CD8-positive, alpha-beta memory T cell (primary cell): ENCODE measurements at places on chromosomes 5 and 9. TPM values are rescaled to one million over a fixed set of nuclear protein-coding genes. Genes with fewer than 3 reads are reported as not detected.

- DNase-seq, result peak; percentile 65
- H3K4me3 ChIP-seq, result no peak overlapping the region
- no peak overlapping the region for H3K27ac ChIP-seq
Observed at GRCh38 chr5:151115272-151115905, 34.6 kb upstream of the TNIP1 start.

DNA sequence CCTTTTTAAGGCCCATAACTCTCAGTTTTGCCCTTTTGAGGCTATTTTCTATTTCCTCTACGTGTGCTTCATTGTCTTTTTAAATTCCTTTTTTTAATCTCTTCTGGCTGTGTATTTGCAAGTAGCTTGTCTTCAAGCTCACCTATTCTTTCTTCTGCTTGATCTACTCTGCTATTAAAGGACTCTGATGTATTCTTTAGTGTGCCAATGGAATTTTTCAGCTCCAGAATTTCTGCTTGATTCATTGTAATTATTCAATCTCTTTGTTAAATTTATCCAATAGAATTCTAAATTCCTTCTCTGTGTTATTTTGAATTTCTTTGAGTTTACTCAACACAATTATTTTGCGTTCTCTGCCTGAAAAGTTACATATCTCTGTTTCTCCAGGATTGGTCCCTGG lies 178.7 kb downstream of the FAM170A start:
- H3K4me1 ChIP-seq, result no peaks in the 10 kb centered on the region
- H3K4me3 ChIP-seq, result no peak overlapping the region
- no peaks in the 10 kb centered on the region for H3K36me3 ChIP-seq
- DNase-seq, result no peak
- no peak overlapping the region for H3K27ac ChIP-seq

DNA sequence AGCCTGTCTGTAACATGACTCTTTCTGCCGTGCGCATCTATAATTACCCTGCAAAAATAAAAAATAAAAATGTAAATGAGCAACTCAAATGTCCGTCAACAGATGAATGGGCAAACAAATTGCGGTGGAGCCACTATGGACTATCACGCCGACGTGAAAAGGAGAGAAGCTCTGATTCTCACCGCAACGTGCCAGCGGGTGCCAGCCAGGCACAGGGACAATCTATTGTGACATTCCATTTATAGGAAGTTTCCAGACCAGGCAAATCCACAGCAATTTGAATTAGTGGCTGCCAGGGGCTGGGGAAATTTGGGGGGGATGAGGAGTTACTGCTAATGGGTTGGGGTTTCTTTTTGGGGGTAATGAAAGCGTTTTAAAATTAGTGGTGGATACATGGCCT lies 96.8 kb downstream of the VAV2 start:
- H3K4me1 ChIP-seq, result no peaks in the 10 kb centered on the region
- no peak for DNase-seq
- no peak overlapping the region for H3K27ac ChIP-seq
- H3K27me3 ChIP-seq, result no peaks in the 10 kb centered on the region
- no peaks in the 10 kb centered on the region for H3K36me3 ChIP-seq
- H3K4me3 ChIP-seq, result no peak overlapping the region

DNA sequence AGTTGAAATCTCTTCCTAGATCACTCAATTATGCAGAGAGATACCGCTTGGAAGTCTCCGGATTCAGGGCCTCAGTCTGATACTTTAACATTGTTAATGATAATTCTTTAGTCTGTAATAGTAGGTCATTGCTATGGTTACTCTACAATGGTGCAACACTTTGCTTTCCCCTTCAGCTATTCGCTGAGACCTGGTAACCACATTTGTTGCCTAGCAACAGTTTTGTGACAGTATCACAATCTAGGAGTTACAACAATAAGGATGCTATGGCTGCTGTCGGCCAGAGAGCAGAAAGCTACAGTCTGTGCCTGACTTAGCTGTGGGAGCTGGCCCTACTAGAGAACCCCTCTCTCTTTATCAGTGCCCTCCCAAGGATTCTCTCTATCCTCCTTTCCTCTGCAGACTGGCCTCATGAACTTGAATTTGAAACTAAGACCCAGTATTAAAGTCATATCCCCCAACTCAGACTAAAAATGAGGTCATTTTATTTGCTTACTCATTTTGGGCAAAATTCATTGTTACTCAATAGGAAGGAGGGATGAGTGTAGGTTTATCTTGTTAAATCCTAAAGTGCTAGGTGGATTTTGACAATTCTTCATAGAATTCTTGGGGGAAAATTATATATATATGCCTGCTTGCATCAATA lies 39.3 kb downstream of the NR2F1 start:
- H3K27me3 ChIP-seq, result no peaks in the 10 kb centered on the region
- H3K36me3 ChIP-seq, result no peaks in the 10 kb centered on the region
- H3K27ac ChIP-seq, result peak overlapping the region; percentile 64
- DNase-seq, result peak; percentile 79
- peaks cover 19% of the 10 kb centered on the region for H3K4me1 ChIP-seq

- no peak overlapping the region for H3K27ac ChIP-seq
- no peak overlapping the region for H3K4me3 ChIP-seq
- no peaks in the 10 kb centered on the region for H3K36me3 ChIP-seq
Observed at GRCh38 chr5:77103457-77103856, 16.4 kb upstream of the ZBED3 start.

DNA sequence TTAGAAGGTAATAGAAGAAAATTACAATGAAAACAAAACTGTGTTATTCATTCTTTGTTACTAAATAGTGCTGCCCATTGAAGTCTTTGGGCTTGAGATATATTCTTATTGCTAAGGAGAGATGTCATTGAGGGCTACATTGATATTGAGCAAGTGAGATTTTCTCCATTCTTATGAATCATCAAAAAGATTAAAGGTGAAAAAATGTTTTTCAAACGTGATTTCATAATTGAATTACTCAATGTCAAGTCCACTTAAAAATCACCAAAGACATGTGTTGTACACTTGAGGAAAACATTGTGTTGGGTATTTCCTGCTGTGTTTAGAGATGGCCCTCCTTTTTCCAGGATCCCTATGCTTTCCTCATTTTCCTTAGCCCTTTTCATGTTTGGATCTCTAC lies 448.1 kb downstream of the NFIB start:
- H3K4me3 ChIP-seq, result no peak overlapping the region
- H3K27ac ChIP-seq, result no peak overlapping the region
- no peaks in the 10 kb centered on the region for H3K4me1 ChIP-seq
- no peaks in the 10 kb centered on the region for H3K27me3 ChIP-seq

GRCh38 chr5:34494111-34494755 lies 161.9 kb upstream of the RAI14 start:
- no peak for DNase-seq
- no peaks in the 10 kb centered on the region for H3K4me1 ChIP-seq
- H3K4me3 ChIP-seq, result no peak overlapping the region
- H3K27me3 ChIP-seq, result no peaks in the 10 kb centered on the region
- no peaks in the 10 kb centered on the region for H3K36me3 ChIP-seq

DNA sequence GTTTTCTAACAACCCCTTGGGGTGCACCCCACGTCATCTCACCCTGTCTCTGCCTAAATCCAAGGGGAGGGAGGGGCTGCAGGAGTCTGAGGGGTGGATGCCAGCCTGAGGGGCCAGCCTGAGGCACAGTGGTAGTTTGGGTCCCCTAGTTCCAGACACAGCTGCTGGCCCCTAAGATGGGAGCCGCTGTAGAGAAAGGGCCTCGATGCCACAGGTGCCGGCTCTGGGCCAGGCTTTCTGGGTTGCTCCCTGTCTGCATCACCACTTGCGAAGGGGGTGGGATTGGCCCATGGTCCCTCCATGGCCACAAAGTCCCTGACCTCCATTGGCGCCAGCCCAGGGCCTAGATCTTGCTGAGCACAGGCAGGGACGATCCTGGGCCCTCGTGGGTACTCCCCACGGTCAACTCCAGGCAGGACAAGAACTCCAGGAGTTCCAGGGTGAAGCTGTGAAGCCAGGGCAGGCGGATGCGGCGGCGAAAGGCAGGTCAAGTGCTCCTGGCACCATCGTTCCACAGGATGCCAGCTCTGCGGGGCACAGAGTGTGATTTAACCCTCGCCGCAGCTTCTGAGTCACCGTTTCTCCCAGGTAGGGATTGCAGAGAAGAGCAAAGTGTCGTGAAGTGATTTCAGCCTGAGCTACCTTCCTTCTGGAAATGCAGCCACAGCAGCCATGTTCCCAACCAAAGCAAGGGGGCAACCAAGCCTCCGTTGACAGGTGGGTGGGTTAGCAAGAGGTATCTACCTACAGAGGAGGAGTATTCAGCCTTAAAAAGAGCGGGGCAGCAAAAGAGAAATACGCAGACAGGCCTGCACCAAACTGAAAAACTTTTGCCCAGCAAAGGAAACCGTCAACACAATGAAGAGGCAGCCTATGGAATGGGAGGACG lies 41.6 kb upstream of the EXOC3 start:
- no peak overlapping the region for H3K27ac ChIP-seq
- H3K36me3 ChIP-seq, result no peaks in the 10 kb centered on the region
- DNase-seq, result no peak
- peaks cover 5% of the 10 kb centered on the region for H3K27me3 ChIP-seq

- H3K4me1 ChIP-seq, result peaks cover 27% of the 10 kb centered on the region
- no peaks in the 10 kb centered on the region for H3K36me3 ChIP-seq
- no peaks in the 10 kb centered on the region for H3K27me3 ChIP-seq
- no peak for DNase-seq
- H3K27ac ChIP-seq, result no peak overlapping the region
Observed at GRCh38 chr5:56160723-56161438, 72.2 kb downstream of the ANKRD55 start.

The PROB1 gene
- total RNA-seq, result 6.7 TPM

DNA sequence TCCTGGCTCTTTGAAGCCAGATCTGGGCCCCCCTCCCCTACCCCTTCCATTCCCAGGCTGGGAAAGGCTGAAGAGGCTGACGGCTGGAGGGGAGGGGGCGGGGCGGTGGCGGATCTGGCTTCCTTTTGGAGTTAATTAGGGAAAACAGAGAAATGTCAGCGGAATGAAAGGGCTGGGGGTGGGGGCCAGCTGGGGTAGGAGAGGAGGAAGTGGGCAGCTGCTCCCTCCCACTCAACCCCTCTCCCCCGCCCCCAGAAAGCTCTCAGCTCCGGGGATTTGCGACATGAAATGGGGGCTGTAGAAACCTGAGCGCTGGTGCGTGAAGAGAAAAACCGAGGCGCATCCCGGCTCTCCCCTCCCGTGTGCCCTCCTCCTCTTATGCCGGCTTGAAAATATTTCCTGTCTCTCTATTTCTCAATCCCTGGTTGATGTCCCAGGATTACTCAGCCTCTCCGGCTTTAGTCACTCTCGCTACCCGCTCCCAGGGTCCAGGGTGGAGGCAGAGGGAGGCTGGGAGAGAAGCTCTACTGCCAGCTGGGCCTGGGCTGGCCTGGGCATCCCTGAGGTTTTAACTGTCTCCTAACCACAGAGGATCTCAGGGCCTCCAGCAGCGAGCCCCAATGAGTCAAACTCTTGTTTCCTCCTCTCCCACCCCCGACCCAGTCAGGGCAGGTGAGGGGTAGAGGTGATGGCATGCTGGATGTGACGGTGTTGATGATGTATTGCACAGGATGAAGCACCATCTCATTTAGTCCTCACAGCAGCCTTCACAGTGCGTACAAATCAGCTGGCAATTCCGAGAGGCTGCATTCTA lies 20.1 kb downstream of the PCDHGC5 start:
- H3K4me3 ChIP-seq, result no peak overlapping the region
- H3K36me3 ChIP-seq, result no peaks in the 10 kb centered on the region
- H3K27ac ChIP-seq, result no peak overlapping the region
- H3K4me1 ChIP-seq, result peaks cover 13% of the 10 kb centered on the region

- no peak overlapping the region for H3K27ac ChIP-seq
- DNase-seq, result no peak
- no peaks in the 10 kb centered on the region for H3K4me1 ChIP-seq
- no peak overlapping the region for H3K4me3 ChIP-seq
- H3K36me3 ChIP-seq, result no peaks in the 10 kb centered on the region
Observed at GRCh38 chr9:119322184-119322583, 47.1 kb downstream of the BRINP1 start.

- H3K4me1 ChIP-seq, result no peaks in the 10 kb centered on the region
- no peaks in the 10 kb centered on the region for H3K36me3 ChIP-seq
- H3K27me3 ChIP-seq, result no peaks in the 10 kb centered on the region
Observed at GRCh38 chr9:85004818-85005413, 335.4 kb downstream of the NTRK2 start.

DNA sequence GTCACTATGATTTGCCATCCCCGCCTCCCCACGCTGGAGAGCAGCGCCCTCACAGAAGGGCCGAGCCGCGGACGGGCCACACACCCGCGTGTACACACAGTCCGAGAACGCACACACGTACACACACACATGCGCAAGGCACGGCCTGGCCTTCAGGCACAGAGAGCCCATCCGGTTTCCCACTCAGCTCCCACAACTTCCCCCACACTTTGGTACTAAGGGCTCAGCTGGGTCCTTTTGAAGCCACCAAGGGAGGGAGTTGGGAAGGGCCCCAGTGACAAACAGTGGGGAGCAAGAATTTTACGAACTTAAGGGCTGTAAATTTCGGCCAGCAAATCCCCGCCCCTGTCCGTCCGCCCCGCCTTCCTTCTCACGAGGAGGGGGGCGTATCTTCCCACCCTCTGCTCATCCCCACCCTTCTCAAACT lies 133.3 kb upstream of the HAND1 start:
- no peak for DNase-seq
- no peaks in the 10 kb centered on the region for H3K36me3 ChIP-seq
- no peak overlapping the region for H3K27ac ChIP-seq

The TEK gene
- total RNA-seq, result not detected

DNA sequence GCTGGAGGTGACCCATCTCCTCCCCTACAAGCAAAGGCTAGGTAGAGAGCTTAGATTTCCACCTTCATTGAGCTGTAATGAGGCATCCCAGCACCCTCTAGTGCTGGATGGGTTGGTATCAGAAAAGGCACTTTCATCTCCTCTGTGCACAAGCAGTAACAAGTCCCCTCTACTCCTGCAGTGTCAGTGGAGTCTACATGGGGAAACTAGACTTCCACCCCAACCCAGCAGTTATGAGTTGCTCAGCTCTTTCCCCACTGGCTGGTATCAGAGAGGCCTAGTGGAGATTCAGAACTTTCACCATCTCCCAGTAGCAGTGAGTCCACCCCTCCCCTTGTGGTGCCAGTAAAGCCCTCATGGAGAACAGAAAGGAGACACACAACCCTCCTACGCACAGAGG lies 17.9 kb downstream of the FCN1 start:
- DNase-seq, result no peak
- H3K27ac ChIP-seq, result no peak overlapping the region
- H3K27me3 ChIP-seq, result no peaks in the 10 kb centered on the region

- no peak overlapping the region for H3K27ac ChIP-seq
- no peaks in the 10 kb centered on the region for H3K4me1 ChIP-seq
- no peak for DNase-seq
- H3K36me3 ChIP-seq, result no peaks in the 10 kb centered on the region
- no peak overlapping the region for H3K4me3 ChIP-seq
- no peaks in the 10 kb centered on the region for H3K27me3 ChIP-seq
Observed at GRCh38 chr5:54401515-54401914, 54.0 kb upstream of the HSPB3 start.

The SCGB3A2 gene
- total RNA-seq, result not detected

The DBH gene
- not detected for total RNA-seq

The CLK4 gene
- total RNA-seq, result 29.2 TPM

The TMEFF1 gene
- total RNA-seq, result 0.37 TPM

The IRGM gene
- 0.53 TPM for total RNA-seq

DNA sequence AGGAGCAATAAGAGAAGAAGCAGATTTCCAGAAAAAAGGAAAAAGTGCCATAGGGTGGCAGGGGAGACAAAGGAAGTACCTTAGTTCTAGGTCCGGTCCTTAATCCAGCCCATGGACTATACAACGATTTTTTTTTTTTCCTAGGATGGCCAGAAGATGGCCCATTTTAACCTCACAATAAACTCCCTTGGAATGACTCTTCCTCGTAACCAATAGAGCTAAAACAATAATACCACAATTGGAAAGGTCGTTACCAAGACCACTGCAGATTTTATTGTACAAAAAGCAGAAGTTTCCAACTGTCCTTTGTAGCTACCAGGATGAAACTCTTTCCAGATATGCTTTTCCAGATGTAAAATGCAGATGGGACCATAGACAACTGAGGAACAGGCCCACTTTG lies 34.4 kb upstream of the SSBP2 start:
- no peaks in the 10 kb centered on the region for H3K36me3 ChIP-seq
- H3K27me3 ChIP-seq, result no peaks in the 10 kb centered on the region
- DNase-seq, result no peak
- no peak overlapping the region for H3K27ac ChIP-seq

The NMUR2 gene
- not detected for total RNA-seq
